ENCODE measurements at places on chromosomes 11 and 22.

DNA sequence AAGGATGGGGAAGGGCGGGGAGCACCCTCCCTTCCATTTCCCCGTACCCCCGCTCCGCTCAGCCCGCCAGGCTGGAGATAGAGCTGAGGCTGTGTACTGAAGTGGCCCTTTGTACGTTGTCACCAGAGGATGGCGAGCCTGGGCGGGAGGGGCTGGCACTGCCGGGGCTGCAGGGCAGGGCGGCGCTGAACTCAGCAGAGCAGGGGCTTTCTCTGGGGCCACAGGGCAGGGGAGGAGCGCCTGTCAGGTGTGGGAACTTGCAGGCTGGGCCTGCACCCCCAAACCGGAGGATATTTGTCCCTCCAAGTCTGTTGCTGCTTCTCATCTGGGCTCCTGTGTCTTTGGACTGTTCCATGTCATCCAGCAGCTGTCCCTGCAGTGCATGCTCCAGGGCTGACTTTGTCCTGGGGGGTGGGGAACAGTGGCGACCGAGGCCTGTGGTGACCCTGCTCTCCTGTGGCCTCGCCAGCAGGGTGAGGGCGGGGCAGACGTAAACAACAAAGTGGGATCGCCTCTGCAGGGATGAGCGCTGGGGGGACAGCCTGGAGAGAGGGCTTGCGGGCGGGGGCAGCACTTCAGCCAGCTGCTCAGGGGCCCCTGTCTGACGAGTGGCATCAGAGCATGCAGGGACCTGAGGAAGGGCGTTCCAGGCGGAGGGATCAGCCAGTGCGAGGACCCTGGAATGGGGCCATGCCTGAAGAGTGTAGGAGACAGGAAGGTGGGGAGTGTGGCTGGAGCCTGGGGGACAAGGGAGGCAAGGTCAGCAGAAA is 13.1 kb downstream of the MGAT3 start:
- H3K27ac ChIP-seq, result peak overlapping the region; percentile 6
- DNase-seq, result no peak
- H3K27me3 ChIP-seq, result no peaks in the 10 kb centered on the region
- peaks cover 42% of the 10 kb centered on the region for H3K4me1 ChIP-seq

- H3K27ac ChIP-seq, result no peak overlapping the region
- H3K4me1 ChIP-seq, result peaks cover 13% of the 10 kb centered on the region
- H3K36me3 ChIP-seq, result no peaks in the 10 kb centered on the region
- no peak overlapping the region for H3K4me3 ChIP-seq
Observed at GRCh38 chr11:131681920-131682319, 311.5 kb downstream of the NTM start.

- H3K27ac ChIP-seq, result no peak overlapping the region
- H3K27me3 ChIP-seq, result peaks cover 5% of the 10 kb centered on the region
- DNase-seq, result no peak
Observed at GRCh38 chr11:34405079-34405858, 33.5 kb upstream of the CAT start.

DNA sequence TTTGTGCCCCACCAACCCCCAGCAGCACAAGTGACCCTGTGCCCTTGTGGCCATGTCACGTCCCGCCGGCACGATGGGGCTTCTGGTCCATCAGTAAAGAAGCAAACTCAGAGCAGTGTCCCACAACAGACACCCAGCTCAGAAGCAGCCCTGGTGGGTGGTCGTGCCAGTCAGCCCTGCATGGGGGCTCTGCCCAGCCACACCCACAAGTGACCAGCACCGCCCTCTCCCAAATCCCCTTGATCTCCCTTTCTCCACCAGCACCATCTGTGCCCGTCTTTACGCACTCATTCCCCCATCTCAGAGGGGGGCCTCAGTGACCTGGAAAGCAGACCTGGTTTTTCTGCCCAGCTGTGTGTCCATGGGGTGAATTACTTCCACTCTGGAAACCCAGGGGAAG is 149.1 kb downstream of the DSCAML1 start:
- no peak overlapping the region for H3K4me3 ChIP-seq
- H3K36me3 ChIP-seq, result no peaks in the 10 kb centered on the region
- peaks cover 2% of the 10 kb centered on the region for H3K4me1 ChIP-seq
- DNase-seq, result no peak
- no peaks in the 10 kb centered on the region for H3K27me3 ChIP-seq
- no peak overlapping the region for H3K27ac ChIP-seq
